ENCODE measurements at places on chromosomes 2 and 18. TPM values are rescaled to one million over a fixed set of nuclear protein-coding genes. Genes with fewer than 3 reads are reported as not detected.

Gene TRIM43
- total RNA-seq = not detected

Gene WDR35
- 7.4 TPM for total RNA-seq

Gene COL4A3
- 2.2 TPM for total RNA-seq

Gene FNDC4
- 5.3 TPM for total RNA-seq

Gene CCDC121
- total RNA-seq = 2.9 TPM

Gene ANKRD36
- 32.3 TPM for total RNA-seq

Gene TRIP12
- 139 TPM for total RNA-seq

Gene CHST10
- not detected for total RNA-seq

Gene KCNE4
- total RNA-seq = not detected

Gene CCBE1
- 5.8 TPM for total RNA-seq

Gene CD28
- not detected for total RNA-seq

Gene UPP2
- not detected for total RNA-seq
